NCI-H1436 treated with DMSO at 0.1 percent for 48 hours (cell line): ENCODE measurements at places on chromosomes 12 and 14.
A peak's percentile ranks its signal among the peaks of the same experiment; 100 is the strongest.

DNA sequence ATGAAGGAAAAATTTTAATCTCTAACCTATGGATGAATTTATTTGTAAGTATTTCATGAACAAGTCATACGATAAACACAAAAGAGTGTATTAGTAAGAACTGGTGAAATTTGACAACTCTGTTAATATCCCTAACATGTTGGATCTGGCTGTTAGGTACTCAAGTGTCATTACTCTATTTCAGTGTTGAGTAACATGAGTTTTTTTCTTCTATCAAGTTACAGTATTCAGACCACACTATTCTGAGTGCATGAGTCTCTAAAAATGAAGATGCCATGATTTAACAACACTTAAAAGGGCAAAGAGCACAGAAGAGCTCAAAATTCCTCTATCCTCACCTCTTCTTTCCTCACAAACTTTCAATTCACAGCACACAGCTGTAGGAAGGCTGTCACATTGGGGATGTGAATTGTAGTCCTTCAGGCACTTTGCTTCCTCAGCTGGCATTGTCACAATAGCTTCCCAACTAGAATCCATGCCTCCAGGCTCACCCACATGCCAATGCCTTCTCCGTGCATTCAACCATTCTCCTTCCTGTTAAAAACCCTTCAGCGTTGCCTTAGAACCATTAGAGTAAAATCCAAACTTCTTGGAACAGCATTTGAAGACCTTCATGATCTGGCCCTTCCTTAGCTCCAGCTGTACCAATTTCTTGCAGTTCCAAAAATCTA lies 73.7 kb upstream of the DBX2 start:
- no peak for DNase-seq

- no peak for DNase-seq
These were observed 62.5 kb downstream of the ITPR2 start for GRCh38 chr12:26770239-26771070.

DNA sequence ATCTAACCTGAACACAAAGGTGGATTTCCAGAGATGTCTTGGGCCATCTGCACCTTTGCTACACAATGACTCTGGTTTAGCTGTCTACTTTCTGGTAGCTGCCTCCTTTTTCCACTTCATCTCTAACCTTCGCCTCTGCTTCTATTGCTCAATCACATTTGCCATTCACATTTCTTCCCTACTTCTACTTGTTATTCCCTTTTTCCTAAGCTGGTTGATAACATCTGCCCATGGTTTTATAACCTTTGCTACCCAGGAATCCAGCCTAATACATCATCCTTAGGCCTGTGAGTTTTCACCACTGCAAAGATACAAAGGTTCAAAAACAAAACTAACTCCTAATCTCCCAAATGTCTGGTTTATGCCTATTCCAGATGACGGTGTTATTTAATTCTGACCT lies 13.2 kb downstream of the SPPL3 start:
- no peak for DNase-seq

DNA sequence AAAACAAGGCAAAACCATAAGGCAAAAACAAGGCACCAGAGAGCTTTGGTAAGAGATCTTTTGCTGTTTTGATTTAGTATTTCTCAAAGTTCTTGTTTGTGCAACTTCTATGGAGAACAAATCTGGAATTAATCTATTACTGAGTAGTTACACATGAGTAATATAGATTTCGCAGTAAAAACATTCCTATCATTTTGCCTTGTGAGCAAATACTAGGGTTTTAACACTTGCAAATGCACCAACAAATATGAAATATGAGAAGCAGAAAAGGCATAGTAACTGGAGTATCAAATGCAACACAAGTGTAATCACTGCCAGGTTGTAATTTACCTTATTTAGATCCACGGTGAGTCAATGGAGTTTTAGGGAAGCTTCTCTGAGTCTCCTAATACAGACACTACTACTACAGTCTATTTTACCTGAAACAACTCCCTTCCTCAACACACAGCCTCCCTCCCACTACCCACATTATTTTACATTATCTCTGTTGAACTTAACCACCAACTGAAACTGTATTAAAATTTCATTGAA lies 324.1 kb downstream of the FLRT2 start:
- DNase-seq = peak; percentile 23

- no peak for DNase-seq
These were observed 22.2 kb downstream of the RALGAPA1 start for GRCh38 chr14:35786856-35787255.

GRCh38 chr12:111521801-111522200 lies 77.3 kb downstream of the ATXN2 start:
- DNase-seq = no peak

DNA sequence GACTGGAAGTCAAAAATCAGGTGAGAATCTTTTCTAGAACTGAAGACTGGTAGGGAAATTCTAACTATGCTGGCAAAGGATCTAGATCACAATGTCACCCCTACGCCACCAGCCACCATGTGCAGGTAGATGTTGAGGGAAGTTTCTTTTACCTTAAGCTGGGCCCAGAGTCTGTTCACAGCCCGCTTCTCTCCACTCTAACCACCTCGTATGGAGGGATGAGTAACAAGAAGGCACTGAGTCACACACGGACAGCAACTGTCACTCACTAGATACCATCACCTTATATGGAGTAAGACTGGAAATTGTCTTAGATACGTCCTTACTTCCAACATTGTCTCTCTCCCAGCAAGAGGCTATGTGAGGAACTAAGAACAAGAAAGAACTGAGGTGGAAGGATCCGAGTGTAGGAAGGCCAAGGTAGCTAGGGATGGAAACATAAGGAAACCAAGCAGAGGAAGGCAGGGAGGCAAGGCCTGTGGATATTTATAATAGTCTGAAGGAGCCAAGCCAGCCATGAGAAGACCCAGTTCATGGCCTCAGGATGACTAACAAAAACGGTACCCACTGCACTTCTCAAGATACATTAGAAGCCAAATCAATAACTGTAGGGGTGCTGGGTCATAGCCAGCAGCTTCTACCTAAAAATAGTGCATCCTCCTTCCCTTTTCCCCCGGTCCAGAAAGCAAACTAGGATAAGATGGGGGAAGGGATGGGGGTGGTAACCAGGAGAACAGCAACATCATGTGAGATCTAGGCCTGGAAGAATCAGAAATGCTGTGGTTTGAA lies 15.5 kb downstream of the REM2 start:
- DNase-seq = no peak

DNA sequence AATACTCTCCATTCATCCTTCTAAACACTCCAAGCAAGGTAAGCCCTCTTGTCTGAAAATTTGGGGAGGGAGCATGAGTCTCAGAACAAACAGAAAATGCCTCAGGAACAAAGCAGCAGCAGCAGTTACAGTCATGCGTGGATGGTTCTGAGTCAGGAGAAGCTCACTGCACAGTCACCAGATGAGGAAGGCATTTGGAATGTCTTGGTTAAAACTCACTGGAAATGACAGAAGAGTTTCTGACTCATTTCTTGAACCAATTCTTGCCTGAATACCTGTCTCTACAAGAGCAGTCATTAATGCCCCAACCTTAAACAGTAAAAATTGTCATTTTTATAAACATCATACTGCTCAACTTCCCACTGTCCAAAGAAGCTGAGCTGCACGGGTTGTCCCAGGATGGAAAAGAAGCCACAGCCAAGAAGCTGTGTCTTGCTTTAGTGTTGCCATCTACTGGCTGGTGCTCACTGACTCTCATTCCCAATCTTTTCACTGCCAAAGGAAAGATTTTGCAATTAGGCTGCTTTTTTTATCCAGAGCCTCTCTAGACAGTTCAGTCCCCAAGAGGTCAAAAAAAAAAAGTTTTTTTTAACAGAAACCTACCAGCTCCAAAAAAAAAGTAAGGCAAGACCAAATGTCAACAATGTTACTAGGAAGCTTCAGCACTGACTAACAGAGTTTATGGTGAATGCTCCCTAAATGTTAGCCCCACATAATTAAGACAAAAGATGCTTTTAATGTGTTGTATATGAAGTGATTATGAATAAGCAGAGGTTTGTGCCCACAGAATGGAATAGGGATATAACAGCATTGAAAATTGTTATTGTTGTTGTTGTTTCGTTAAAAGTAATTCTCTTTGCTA lies 40.4 kb downstream of the KICS2 start:
- DNase-seq = no peak

DNA sequence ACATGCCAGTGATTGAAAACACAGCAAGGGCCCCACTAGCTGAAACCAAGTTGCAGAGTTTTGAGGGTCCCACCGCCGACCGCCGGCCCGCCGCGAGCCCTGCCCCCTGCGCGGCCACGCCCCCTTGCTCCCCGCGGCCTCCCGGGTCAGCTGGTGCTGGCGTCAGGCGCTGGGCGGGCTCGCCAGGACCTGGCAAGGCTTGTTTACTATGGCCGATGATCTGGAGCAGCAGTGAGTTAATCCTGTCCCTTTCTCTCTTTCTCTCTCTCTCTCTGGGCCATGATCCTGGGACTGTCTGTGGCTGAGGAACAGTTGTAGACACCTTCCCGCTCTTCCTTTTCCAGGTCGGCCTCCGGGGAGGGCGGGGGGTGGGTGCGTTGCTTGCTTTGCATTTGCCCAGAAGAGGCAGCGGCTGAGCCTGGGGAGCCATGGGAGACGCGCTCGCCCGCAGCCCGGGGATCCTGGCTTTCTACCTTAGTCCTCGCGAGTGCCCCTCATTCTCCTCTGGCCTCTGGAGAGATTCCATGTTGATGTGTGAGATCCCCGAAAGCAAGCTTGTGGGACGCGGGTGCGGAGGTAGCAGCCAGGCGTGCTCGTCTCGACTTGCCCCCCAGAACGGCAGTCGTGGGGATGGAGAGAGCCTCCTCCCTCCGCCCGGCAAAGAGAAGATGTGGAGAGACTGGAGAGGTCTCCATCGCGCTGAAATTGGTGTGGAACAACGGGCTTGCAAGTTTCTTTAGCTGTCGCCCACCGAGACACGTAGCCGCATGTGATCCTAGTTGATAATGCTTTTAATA lies at the start of gene ABHD4:
ABHD4 (plus strand) TSS at position 202 of the 797 bp plus-strand sequence; CDS start at position 209, 7 bp downstream.
- DNase-seq = no peak

DNA sequence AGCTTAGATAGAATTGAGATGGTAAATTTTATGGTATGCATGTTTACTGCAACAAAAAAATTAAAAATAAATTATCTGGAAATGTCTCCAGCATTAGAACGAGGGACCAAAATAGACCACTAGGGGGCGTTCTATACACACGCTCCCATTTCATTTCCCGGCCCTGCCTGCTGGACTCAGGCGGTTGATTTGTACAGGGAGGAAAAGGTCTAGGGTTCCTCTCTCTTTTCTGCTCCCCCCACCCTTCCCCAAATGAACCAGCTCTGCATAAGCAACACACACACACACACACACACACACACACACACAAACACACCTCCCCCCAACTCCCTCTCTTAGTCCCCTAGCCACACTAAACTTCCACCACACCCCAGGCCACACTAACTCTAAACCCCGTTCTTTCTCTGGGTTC lies 7.8 kb upstream of the DTX1 start:
- no peak for DNase-seq

GRCh38 chr12:90854136-90854689 lies 100.8 kb downstream of the CCER1 start:
- DNase-seq = no peak
